ENCODE measurements at places on chromosomes 3 and 15.

DNA sequence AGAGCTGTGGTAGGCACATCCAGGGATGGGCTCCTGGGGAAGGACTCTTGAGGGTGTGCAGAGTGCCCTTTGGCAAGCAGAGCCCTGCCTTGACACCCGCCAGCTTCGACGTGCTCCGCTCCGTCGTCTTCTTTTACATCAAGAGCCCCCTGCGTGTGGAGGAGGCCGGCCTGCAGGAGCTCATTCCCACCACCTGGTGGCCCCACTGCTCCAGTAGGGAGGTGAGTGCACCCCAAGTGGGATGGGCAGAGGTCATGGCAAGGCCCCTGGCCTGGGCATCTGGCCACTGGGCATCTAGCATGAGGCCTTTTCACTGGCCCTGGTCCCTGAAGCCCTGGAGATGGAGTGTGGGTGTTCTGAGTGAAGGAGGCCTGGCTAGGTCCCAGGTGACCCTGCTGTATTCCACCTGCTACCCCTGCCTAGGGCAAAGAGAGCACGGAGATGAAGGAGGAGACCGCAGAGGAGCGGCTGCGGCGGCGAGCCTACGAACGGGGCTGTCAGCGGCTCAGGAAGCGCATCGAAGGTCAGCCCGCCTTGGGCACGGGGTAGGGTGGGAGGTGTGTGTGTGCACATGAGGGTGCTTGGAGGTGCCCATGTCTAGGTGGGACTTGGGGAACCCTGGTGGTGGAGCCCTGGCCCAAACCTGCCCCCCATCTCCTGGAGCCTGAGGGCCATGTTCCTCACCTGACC, 12.2 kb downstream of the RNF123 start:
- no peak for DNase-seq

DNA sequence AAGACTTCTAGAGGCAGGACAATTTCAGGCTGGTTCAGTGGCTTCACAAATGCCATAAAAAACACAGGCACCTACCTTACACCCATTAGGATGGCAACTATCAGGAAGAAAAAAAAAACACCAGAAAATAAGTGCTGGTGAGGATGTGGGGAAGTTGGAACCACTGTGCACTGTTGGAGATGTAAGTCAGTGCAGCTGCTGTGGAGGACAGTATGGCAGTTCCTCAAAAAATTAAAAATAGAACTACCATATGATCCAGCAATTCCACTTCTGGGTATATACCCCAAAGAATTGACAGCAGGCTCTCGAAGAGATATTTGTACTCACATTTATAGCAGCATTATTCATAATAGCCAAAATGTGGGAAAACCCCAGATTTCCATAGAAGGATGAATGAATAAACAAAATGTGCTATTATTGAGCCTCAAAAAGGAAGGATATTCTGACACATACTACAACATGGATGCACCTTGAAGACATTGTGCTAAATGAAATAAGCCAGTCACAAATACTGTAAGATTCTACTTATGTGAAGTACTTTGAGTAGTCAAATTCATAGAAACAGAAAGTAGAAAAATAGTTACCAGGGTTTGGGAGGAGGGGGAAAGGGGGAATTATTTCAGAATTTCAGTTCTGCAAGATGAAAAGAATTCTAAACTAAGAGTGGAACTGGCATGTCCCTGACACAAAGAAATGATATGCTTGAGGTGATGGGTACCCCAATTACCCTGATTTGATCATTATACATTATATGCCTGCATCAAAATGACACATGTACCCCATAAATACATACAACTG, 40.9 kb downstream of the NR1D2 start:
- DNase-seq: no peak

- DNase-seq: no peak
These were observed 45.1 kb upstream of the FGD5 start for GRCh38 chr3:14773691-14774128.

- DNase-seq: no peak
These were observed 21.6 kb upstream of the TIGIT start for GRCh38 chr3:114272271-114272670.

GRCh38 chr15:38517312-38517975, 47.2 kb downstream of the RASGRP1 start:
- DNase-seq: no peak

DNA sequence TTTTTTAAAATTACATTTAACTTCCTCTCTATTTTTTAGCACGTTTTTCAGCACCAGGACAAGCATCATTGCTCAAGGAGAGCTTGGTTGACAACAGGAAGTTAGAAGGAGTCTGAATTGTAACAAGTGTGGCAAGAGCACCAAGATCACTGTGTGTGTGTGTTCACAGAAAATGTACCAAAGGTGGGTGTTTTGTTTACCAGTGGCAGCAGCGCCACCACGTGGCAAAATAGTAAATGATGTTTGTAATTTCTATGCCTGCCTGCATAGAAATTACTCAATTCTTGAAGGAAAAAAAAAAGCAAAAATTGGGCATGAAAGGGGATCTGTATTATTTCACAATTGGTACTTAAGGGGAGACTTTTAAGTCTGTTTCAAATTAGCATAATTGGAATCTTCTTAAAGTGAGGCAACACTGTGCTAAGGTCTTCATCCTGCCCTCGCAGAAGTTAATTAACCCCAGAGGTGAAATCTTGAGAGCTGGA, 7.4 kb upstream of the U2SURP start:
- DNase-seq: peak; percentile 31
